ENCODE measurements at places on chromosomes 6 and 20.
A peak's percentile ranks its signal among the peaks of the same experiment; 100 is the strongest.

DNA sequence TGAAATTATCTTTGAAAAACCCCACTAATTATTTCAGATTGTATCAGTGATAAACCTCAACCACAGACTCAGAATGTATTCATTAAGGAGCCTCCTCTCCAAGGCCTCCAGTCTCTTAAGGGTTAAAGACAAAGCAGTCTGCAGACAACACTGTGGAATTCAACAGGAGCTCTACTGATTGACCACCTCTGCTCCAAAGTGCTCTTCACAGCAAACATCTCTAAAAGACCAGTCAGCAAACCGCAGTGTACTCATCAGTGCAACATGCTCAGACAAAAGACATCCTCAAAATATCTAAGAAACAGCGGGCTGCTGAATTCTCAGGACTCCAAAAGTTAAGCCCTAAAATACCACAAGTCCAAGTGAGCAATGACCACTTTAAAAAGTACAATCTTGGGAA is 42.0 kb downstream of the UQCC1 start:
- DNase-seq, result no peak

DNA sequence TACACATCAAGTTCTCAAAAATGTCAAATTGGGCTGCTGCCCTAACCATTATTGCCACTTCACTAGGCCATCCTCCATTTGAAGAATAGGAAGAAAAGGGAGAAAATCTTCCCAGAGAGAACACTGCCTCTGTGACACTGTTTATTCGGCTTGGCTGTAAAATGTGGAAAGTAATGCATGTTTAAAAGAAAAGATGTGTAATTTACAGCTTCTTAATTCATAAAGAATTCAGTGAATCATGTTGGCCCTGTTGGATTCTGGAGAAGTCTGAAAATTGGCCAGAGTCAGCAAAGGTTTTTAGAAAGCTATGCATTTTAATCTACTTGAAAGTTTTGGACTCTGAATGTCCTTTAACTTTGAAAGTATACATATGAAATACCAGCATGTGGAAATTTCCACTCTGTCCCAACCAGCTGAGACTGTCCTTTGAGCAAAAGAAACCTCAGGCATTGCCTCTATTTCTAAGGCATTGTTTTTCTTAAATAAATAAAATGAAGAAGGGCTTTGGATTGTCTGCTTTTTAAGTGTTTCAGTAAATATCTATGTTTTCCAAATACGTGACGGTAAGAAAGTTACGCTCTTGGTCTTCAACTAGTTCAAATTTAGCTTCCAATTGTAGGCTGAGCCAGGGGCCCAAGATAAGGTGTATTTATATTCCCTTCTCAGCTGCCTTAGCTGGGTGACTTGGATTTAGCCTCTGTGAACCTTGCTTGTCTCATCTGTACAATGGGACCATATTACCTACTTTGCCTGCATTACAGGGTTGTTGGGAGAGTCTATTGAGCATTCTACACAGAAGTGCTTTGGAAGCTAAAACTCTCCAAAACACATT is 222.2 kb downstream of the UST start:
- no peak for DNase-seq

- peak; percentile 53 for DNase-seq
Observed at GRCh38 chr6:168534265-168534664, 93.3 kb downstream of the SMOC2 start.

DNA sequence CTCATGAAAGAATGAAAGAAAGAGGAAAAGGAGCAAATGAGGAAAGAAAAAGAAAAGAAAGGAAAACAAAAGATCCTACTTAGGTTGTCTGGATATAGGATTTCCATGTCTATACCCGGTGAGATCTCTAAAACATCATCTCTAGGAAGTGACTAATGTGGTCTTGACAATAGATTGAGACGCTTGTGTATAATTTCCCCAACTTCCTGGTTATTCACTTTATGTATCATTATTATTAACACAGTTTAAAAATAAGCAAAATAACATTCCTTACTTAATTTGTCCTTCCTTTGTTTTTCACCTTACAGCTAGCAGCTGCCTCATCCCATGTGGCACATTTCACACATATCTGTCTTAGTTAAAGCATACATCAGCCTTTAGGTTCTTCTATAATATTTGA is 27.0 kb downstream of the LAMA4 start:
- no peak for DNase-seq

GRCh38 chr6:103680116-103680515 is 1179.6 kb downstream of the HACE1 start:
- DNase-seq, result no peak

- no peak for DNase-seq
Observed at GRCh38 chr20:35991142-35991771, 22.9 kb downstream of the CNBD2 start.

DNA sequence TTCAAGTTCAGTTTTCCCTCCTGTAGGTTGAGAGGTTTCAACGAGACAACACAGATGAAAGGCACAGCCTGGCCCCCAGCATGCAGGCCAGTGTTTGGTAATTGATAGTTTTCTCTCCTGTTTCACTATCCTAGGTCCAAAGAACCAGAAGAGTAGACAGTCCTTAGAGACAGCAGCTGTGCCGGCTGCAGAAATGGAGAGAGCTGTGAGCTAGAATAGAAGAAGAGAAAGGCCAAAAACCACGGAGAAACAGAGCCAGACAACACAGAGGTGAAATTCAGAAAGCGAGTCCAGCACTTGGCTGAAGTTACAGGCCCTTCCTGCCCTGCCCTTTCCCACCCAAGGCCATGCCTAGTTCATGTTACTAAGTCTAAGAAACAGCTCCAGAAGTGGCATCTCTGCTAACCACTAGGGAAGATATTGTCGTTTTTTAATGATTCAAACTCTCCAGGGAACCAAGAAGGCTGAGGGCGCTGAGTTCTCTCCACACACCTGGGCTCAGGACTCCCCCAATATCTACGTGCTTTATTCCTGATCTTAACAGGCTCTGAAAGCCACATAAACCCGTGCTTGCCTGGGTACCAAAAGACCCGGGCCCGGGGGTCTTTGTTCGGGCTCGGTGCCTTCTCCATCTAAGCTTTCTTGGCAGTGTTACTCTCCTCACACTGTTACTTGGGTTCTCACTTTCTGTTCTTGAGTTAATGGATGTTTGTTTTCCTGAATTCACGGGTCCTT is 16.5 kb upstream of the RBPJL start:
- no peak for DNase-seq

DNA sequence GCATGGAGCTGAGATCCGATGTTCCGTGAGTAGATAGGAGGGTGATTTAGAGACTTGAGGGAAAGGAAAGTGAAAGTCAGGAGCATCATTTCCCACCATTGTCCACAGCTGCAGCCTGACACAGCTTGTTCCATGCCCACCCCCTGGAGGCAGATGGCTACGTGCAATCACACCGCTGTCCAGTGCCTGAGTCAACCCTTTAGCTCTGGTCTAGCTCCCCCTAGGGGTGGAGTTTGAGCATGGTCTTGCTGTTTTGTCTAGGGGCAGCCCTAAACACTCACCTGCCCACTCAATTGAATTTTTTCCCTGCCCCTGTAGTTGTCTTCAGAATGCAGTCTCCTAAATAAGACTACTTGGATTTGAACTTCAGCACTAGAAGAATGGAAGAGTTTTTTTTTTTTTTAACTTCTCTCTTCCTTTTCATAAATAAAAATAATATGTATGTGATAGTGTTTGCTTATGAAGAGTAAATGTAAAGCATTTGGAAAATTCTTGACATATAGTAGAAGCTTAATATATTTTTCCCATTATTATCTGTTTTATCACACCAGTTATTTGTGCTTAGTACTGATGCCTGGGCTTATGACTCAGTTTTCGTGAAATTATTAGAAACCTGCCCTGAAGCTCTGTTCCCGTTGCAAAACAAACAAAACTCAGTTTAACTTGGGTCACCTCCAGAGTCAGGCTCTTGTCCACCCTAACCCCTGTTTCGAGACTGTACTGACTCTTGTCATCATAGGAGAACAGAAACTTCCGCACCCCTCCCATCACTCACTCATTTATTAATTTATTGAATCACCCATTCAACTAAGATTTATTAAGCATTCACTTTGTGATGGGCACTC is 814.8 kb downstream of the MAFB start:
- DNase-seq, result peak; percentile 58

DNA sequence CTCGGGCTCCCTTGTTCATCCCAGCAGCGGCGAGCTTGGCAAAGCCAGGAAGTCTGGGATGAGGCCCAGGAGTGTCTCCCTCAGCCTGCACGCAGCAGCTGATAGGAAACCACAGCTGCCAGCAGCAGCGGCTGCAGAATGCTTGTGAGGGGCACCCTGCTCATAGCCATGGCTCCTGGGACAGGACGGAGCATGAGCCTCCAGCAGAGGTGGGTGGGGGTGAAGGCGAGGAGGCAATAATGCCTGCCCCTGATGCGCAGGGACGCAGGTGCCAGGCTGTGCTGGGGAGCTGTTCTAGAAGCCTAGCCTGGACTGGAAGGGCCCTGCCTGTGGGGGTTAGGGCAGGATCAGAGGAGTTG is 157.9 kb downstream of the CD83 start:
- peak; percentile 52 for DNase-seq

GRCh38 chr6:156760377-156760776 is 16.8 kb upstream of the ARID1B start:
- DNase-seq, result no peak

DNA sequence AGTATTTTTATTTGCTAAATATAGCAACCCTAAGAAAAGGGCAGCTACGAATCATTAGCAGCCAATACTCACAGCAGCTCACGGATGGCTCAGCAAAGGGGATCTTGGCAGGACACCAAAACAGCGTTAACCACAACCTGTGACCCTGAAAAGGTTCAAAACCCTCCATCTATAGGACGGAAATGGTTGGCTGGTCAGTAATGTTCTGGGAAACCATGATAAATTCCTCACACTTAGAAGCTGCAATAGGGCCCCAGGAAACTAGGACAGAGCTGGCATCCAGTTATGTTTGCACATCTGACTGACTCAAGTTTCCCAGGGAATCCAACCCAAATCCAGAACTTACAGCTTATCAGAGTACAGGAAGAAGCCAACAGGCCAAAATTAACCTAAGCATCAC is 30.9 kb upstream of the PTPRT start:
- DNase-seq, result no peak

- DNase-seq, result no peak
Observed at GRCh38 chr6:129818251-129818650, 42.9 kb downstream of the TMEM244 start.

GRCh38 chr6:149139782-149140136 is 177.8 kb upstream of the TAB2 start:
- no peak for DNase-seq

DNA sequence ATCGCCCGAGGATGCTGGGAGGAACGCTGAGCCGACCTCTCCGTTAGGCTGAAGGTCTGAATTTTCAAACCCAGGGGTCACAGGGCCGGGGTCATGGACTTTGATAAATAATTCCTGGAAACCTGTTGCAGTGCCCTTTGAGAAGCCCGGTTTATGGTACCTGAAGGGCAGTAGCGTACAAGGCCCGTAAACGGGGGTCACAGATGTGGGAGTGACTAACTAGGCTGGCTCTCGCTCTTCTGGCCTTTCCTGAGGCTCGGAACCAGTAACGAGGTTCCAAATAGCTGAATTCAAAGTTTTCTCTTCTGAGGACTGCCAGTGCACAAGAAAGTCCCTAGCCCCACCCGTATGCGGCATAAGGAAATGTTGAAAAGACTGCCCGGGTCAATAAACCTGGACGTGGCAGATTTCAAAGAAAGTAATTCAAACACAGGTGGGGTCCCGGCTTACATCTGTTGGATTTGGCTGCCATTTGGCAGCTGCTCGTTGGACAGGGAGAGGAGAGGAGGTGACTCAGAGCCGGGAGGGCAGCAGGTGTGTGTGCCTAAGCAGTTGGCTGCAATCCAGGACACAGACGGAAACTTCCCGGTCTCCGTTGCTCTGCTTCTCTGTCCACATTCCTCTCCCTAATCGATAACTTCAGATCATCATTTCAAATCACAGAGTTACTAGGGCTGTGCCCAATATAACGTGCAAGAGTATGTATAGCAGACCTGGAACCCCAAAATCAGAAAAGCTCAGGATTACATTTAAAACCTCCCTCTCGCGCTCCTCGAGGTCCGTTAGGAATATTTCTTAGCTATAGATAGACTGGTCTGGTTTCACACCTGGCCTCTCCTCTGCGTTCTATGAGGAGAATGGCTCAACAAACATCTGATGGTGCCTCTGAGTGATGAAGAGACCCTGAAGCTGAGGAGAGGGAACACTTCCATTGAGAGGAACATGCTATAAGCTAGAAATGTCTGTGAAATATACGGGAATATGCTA is 765 bp upstream of the GMDS start:
- DNase-seq, result peak; percentile 27

DNA sequence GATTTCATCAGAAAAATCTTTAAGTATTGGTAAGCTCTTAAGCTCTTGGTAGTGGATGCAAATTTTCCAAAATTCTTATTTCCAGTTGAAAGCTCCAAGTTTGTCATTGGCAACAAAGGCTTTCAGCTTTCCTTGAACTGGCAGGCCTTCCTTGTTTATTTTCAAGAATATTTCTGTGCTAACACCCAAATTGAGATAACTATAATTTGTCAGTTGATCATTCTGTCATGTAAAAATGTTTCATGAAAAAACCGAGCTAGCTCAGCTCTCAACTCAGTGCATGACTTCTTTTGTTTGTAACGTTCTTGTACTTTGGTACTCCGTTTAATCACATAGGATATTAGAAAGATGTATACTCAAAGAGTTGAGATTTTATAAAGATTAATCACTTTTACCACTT is 38.9 kb upstream of the CALHM6 start:
- DNase-seq, result no peak

DNA sequence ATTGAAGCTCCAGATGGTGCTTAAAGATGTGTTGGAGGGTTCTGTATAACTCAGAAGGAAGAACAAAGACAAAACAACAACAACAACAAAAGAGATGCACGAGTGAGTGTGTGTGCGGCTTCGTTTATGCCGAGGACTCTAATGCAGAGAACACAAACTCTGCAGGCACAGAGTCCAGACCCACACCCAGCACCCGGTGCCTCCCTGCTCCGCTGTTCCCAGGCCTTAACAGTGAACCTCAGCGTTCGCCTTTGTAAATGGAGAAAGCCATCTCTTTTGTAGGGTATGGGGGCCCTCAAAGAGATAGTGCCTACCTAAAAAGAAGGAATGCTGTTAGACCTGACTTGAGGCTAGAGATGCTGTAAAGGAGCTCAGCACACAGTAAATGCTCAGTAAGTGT is 243.3 kb downstream of the ERMARD start:
- no peak for DNase-seq

- no peak for DNase-seq
Observed at GRCh38 chr6:167566711-167567141, 241.8 kb downstream of the TTLL2 start.

DNA sequence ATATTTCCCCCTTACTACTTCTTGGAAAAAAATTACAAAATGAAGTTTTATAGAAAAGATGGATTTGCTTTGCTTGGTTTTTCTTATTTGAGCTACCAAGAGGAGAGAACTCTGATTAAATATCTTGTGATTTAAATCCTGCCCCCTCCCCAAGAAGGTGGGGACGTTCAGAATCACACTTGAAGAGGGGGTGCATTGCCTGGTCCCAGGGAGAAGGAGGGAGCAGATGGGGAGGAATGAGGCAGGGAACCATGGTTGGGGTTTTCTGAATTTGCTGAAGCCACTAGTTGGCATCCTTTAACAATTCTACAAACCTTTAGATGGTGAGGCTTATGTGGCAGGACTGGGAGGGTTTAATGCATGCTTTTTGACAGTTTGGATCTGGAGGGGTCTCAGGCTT is 5.5 kb downstream of the PCK1 start:
- DNase-seq, result no peak

Data from left ventricle myocardium inferior (tissue), 1 donor.